Stimulated activated CD4-positive, alpha-beta T cell treated with anti-CD3 and anti-CD28 coated beads, TNF-alpha, amount 100 ng/mL, for 48 hours (primary cell): ENCODE measurements at places on chromosomes 2 and 18.
A peak's percentile ranks its signal among the peaks of the same experiment; 100 is the strongest.

DNA sequence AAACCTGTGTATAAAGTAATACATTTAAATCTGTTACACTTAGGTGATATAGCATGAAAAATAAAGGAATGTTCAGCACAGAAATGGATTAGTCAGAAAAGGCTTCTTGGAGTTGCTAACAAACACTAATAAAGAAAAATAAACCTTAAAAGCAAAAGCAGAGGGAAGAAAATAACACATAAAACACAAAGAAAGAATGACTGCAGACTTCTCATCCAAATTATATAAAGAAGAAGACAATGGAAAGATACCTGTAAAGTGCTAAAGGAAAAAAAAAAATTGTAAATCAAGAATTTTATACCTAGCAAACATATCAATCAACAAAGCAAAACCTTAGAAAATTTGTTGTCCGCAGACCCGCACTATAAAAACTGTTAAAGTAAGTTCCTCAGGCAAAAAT is 63.6 kb downstream of the EXOC6B start:
- DNase-seq: no peak

GRCh38 chr2:238141541-238142318 is 3.3 kb downstream of the KLHL30 start:
- DNase-seq: no peak

- DNase-seq: no peak
Observed at GRCh38 chr2:41910126-41910525, 137.7 kb upstream of the PKDCC start.

GRCh38 chr2:118525346-118525745 is 322.1 kb downstream of the EN1 start:
- DNase-seq: no peak

DNA sequence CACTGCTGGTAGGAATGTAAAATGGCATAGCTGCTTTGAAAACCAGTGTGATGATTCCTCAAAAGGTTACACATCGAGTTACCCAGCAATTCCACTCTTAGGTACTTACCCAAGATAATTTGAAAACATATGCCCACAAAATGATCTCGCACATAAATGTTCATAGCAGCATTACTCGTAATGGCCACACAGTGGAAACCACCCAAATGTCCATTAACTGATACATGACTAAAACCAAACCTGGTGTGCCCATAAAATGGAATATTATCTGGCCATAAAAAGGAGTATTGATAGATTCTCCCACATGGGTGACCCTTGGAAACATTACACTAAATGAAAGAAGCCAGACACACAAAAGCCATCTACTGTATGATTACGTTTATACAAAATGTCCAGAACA is 70.4 kb downstream of the ALPK2 start:
- DNase-seq: no peak

DNA sequence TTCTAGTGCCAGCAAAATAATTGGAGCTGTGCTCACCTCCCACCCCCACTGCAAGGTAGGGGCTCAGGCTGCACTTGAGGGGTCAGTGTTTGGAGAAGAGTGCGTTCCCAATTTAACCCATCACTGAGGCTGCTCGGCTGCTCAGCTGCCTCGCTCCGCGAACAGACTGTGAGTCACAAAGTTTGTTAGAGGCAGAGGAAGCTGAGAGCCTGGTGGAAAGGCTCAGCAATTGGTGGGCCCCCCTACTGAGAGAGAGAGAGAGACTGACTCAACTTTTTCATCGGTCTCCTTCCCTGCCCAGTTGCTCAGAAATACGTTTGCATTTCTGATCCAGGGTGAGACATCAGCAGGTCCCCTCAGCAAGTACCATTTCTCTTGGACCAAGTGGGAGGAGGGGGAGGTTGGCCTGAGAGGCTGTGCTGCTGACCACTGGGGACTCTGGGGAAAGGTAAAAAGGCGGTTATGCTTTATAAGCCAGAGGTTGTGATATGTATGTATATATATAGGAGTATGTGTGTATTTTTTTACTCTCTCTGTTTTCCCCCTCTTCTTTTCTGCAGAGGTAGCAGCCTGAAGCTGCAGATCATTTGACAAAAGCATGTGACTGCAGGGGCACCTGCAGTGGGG is 1.5 kb downstream of the EFR3B start:
- peak; percentile 62 for DNase-seq

GRCh38 chr2:70643715-70644114 is 90.1 kb upstream of the TGFA start:
- no peak for DNase-seq

DNA sequence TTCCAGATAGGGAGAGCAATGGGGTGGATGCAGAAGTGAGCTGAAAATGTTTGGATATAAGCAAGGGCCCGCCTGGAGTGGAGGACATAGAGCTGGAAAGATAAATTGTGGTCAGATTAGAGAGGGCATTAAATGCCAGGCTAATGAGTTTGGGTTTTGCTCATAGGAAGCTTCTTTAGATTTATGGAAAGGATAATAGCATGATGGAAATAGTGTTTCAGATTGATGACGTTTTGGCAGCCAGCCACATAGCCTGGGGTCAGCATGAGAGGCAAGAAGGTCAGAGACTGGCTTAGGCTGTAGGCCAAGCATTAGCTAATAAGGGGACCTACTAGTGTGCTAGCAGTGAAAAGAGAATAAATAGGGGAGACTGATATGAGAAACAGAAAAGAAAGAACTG is 321.6 kb downstream of the STK39 start:
- no peak for DNase-seq

- no peak for DNase-seq
Observed at GRCh38 chr2:128689971-128690370, 371.3 kb upstream of the HS6ST1 start.

- no peak for DNase-seq
Observed at GRCh38 chr2:203535784-203536585, 884 bp upstream of the RAPH1 start.

GRCh38 chr2:150389447-150389846 is 98.0 kb downstream of the RND3 start:
- no peak for DNase-seq

GRCh38 chr2:109630441-109631430 is 16.6 kb downstream of the SOWAHC start:
- DNase-seq: no peak

- no peak for DNase-seq
Observed at GRCh38 chr2:196390243-196391148, 219.1 kb upstream of the STK17B start.

GRCh38 chr18:79617511-79618500 is 61.8 kb upstream of the CTDP1 start:
- DNase-seq: no peak

DNA sequence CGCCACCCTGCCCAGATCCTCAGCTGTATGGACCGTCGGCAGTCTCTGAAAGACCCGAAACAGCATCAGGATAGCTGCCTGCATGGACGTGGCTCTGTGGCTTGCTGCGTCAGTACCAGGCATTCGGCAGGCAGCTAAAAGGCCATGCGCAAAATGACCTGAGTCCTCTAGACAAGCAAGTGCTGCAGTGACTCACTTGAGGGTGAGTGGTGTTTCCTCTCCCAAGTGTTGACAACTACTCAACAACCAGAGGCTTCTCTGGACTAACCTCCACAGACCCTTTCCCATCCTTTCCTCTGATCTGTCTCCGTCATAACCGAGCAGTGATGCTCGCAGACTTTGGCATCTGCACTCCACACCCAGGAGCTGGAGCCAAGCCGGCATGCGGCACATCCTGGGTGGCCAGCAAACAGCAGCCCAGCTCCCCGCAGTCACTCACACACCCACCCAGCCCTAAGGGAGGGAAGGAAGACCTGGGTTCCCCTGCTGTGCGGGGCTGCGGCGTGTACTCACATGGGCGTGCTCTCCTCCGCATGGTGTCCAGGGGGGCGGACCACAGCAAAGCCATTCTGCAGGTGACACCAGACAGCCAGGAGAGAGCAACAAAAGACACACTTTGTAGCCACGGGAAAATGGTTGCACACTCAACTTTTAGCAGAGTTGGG is 239.3 kb downstream of the TWIST2 start:
- no peak for DNase-seq

- no peak for DNase-seq
Observed at GRCh38 chr18:50138181-50139064, 56.5 kb downstream of the MYO5B start.

- no peak for DNase-seq
Observed at GRCh38 chr2:106195981-106196380, 1.9 kb upstream of the UXS1 start.

- DNase-seq: no peak
Observed at GRCh38 chr2:174063492-174064092, 98.4 kb upstream of the SP3 start.

- DNase-seq: no peak
Observed at GRCh38 chr2:241545106-241545505, 13.4 kb upstream of the BOK start.
